ENCODE measurements at places on chromosomes 5 and 9. TPM values are rescaled to one million over a fixed set of nuclear protein-coding genes. Genes with fewer than 3 reads are reported as not detected.

GRCh38 chr5:97142521-97143254 is at the start of gene LIX1:
TSS of gene LIX1 (minus strand) at chr5:97142611. CDS start at chr5:97142576, 35 bp downstream.
- DNase-seq: peak; percentile 6

DNA sequence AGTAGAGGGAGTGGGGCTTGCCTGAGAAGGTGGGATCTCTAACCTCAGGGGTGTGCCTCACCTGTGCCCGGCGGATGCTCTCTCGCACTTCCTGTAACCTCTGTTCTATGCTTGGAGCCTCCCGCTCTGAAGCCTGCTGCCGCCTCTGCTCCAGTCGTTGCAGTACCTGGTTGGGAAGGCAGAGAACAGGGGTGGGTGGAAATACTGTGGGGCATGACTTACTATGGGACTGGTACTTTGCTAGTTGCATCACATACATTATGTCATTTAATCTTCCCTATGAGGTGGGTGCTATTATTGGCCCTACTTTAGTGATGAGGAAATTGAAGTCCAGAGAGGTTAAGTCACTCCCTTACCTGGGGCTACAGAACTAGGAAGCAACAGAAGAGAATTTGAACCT is 5.2 kb downstream of the FCHSD1 start:
- DNase-seq: no peak

Gene CDC25C
- total RNA-seq: 2.4 TPM

Gene HTR4
- 1.2 TPM for total RNA-seq

GRCh38 chr9:95457769-95458168 is 59.0 kb downstream of the PTCH1 start:
- no peak for DNase-seq

DNA sequence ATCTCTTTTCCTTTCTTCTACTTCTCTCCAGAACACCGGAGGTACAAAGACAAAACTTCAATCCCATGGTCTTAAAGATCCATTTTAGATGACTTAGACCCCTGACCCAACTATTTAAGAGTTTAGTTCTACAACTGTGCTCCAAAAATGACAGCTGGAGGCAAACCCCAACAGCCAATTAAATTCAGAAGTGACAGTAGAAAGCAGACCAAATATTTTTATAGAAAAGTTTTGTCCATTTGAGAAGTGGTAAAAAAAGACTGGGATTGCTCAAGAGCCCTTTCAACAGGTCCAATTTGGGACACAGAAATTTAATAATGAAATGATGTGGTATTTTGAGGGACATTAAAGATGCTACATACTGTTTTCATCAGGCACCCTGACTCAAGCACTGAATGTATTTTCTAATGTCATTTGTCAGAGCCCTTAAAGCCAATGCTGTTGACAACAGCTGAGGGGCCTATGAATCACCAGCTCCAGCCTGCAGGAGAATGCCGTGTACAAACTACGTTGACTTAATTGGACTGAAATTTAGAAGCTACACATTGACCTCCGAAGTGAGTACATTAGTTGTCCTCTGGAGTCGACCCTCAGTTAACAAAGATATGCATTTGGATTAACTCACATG is 147.5 kb upstream of the PIK3R1 start:
- DNase-seq: no peak

DNA sequence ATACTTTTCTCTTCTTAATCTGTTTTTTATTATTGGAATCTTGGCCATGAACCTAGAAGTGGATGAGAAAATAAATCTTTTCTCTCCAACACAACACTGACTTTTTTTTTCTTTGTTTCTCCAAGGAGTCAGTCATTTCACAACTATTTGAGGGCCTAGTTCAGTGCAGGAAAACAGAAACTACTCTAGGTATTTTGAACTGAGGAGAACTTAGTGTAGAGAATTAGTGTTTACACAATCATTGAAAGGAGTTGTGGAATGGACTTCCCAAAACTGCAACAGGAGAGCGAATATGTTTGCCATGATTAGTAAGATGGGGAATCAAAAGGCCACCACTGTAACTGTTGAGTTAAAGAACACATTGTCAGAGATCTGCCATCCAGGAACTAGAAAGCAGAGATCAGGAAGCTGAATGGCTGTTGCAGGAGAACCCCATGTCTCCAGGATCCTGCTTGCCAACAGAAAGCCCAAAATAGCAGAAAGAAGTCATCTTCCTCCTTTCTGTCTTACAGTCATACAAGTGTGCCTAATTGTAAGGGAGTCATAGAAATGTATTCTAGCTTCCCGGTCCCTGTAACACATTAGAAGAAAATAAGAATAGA is 20.3 kb upstream of the PCDH1 start:
- no peak for DNase-seq
